ENCODE measurements at places on chromosomes 4 and X. TPM values are rescaled to one million over a fixed set of nuclear protein-coding genes. Genes with fewer than 3 reads are reported as not detected.
A peak's percentile ranks its signal among the peaks of the same experiment; 100 is the strongest.

DNA sequence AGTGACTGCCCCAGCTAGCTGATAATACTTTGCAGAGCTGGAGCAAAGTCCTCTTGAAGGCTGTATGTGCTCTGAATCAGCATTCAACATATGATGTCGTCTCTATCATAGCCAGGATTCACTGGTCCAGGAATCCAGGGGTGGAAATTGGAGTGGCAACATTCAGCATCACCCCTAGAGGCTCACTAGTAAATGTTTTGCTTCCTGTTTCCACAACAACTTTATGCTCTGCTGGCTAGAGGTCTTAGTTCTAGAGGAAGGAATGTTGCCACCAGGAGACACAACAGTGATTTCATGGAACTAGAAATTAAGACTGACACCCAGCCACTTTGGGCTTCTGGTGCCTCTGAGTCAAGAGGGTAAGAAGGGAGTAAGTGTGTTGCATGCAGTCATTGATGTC is 11.3 kb downstream of the MAGEA1 start:
- no peak for DNase-seq

DNA sequence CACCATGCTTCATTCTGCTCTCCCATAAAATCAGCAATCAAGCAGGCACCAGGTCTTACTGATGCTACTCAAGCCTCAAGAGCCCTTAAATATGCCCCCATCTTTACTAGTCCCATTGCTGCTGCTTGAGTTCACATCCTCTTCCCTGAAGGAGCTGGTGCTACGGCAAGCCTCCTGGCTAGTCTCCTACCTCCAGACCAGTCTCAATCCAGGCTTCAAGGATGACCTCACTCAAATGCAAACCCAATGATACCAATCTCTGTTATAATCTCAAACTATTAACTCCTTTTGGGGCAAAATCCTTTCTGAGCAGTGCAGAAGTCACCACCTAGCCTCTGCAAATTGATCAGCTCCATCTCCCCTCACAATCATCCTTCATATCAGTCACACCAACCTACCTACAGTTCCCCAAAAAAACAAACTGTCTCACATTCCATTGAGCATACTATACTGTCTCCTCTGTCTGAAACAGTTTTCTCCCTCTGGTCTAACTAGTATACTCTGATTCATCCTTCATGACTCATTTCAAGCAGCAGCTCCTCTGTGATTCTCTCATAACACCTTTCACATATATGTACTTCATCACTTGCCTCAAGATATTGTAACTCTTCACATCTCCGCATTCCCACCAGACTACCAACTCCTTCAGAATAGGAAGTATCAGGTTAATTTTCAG is 30.0 kb downstream of the PAPSS1 start:
- DNase-seq: no peak

DNA sequence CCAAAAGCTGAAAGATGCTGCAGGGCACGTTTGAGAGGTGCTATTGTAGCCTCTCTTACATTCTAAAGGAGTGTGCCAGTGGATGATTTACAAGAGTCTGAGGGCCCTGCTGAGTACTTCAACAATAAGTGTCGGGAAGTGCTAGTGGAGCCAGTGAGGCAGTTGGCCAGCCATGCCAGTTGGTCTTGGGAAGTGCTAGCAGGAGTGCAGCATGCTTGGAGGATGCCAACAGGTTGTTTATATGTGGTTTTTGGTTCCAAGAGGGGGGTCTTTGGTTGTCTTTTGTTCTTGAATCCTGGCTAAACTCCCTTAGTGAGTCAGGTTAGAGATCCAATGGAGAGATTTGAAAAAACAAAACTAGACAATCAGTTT is 335.3 kb downstream of the PABPC4L start:
- DNase-seq: no peak

DNA sequence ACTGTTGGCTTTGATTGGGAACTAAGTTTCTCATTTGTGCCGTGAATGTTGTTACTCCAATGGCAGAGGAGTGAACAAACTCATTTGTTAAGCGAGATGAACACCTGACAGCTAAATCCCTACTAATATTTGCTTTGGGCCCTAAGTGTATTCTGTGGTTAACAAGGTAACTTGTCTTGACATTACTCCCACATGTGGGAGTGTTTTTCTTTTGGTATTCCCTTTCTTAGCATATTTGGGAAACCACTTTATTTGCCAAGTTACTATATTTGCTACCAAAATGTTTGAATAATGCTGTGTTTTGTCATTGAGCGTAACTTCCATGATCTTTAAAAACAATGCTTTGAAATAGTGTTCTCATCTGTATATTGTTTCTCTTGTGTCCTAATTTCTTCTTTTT is 82.5 kb downstream of the ARHGAP10 start:
- DNase-seq: no peak

- peak; percentile 67 for DNase-seq
These were observed 26.1 kb downstream of the IGSF1 start for GRCh38 chrX:131262738-131263679.

GRCh38 chrX:112844250-112844649 is 3.6 kb upstream of the AMOT start:
- no peak for DNase-seq

- no peak for DNase-seq
These were observed 18.0 kb downstream of the HDAC8 start for GRCh38 chrX:72554448-72555140.

RASL11B gene
- total RNA-seq: 0.32 TPM

DNA sequence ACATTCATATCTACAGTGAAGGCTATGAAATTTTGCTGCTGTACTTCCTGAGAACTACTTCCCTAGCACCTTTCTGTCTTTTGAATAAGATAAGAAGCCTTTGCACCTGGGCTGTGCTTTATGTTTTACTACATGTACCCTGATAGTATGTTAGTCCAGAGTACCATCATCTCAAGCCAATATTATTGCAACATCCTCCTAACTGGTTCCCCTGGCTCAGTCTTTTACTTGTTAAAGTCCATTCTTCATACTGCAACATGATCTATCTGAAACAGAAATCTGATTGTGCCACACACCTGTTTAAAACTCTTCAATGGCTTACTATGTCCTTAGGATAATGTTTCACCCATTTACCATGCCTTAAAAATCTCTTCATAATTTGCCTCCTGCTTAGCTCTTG is 102.3 kb downstream of the AGTR2 start:
- DNase-seq: no peak

- DNase-seq: no peak
These were observed 47.5 kb upstream of the WDR19 start for GRCh38 chr4:39134683-39135306.

DNA sequence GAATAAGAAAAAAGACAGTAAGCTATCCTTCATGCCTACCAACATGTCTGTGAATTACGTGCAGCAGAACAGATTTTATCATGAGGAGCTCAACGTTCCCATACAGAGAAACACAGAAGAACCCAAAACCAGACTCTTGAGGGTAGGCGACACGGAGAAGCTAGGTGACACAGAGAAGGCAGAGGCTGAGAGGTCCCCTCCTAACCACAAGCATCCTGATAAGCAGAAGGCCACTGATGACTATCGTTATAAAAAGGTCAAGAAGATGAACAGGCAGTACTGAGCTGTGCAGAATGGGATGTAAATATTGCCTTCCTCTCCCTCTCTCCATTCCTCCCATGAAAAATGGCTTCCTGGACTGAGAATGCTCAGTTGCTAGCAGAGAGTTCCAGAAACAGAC is 350.2 kb upstream of the BOD1L1 start:
- no peak for DNase-seq

RIPPLY1 gene
- total RNA-seq: not detected

Measured in SK-MEL-5 (cell line).